ENCODE measurements at places on chromosomes 16 and 17.

GRCh38 chr17:77577491-77577890 lies 381.0 kb upstream of the TNRC6C start:
- DNase-seq, result no peak

- no peak for DNase-seq
Observed at GRCh38 chr17:32596628-32597027, 109.8 kb downstream of the CDK5R1 start.

DNA sequence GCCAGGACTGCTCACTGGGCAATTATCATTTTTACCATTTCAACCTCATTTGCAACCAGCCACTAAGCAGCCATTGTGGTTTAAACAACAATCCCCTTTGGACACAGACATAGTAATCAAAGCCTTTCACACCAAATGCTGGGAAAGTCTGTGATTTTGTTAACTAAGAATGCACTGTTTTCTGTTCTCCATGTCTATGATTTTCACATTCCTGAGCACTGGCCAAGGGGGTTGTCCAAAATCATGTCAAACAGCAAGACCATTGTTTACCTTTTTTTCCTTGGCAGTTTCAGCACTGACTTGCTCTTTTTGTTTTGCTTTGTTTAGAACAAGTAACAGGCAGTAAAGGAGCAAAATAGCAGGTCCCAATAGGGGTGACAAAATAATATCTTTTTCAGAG lies 106.3 kb upstream of the SIAH1 start:
- no peak for DNase-seq

DNA sequence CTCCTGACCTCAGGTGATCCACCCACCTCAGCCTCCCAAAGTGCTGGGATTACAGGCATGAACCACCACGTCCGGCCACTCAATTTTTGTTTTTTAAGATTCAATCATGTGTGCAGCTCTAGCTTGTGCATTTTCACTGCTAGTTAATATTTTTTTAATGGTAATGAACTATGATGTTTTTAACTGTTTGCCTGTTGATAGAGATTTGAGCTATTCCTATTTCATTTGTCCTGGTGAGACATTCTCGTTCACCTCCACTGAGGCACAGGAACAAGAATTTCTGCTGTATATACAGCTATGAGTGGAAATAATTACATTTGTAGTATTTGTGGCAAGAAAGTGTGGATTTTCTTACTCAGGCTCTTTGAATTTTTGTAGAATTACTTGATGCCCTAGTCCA lies 137.7 kb upstream of the MYOCD start:
- DNase-seq, result no peak

DNA sequence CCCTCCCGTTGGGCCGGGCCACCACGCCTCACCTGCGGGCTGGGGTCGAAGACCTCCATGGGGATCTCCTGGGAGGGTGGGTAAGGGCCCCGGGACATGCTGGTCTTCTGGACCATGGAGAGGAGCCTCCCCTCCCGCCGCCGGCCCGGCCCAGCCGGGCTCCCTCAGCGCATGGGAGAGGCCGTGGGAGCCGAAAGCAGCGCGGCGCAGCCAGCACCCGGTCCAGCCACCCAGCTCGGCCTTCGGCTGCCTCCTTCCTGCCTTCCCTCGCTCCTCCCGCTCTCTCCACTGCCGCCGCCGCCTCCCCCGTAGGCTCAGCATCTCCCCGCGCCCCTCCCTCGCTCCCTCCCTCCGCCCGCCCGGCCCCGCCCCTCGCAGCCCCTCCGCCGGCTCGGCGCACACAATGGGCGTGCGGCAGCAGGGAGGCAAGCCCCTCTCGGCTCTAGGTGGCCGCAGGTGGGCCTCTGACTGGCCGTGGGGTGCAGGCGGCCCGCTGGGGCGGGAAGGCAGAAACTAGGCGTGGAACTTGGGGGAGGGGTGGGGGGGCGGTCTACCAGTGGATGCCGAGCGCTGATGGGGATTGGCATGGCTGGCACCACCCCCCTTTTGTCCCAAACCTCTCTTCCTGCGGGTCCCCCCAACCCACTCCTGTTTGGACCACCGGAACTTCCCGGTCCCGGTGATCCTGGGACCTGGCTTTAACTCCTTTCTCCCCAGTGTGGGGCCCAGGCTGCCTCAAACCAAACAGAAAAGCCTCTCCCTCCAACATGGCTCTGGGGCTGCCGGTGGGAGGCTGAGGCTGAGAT lies at the start of gene CACNB1:
CACNB1 (minus strand) TSS at position 290 of the 806 bp plus-strand sequence; CDS start at position 116, 174 bp downstream.
- DNase-seq, result peak; percentile 40

- no peak for DNase-seq
Observed at GRCh38 chr16:69860233-69861231, 90.6 kb upstream of the CLEC18A start.

- no peak for DNase-seq
Observed at GRCh38 chr16:12588510-12588909, 215.2 kb downstream of the CPPED1 start.

DNA sequence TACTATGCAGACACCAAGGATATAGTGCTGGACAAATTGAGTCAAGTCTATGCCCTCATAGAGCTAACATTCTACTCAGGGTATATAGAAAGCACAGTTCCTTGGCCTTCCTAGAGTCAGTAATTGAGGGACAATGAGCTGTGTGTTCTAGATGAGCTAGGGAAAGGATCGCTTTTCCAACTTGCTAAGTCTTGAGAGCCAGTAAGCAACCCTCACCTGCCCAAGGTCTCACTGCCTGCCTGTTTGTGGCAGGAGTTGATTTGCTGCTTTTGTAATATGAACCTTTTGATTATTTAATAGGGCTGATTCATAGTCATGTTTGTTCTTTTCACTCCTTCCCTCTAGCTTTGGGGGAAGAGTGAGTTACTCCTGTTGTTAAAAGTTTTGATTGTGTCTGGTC lies 6.5 kb downstream of the DDX42 start:
- DNase-seq, result no peak

- no peak for DNase-seq
Observed at GRCh38 chr17:44801880-44802279, 28.2 kb downstream of the GJC1 start.

GRCh38 chr17:64063766-64064224 lies 43.4 kb upstream of the ICAM2 start:
- peak; percentile 20 for DNase-seq

GRCh38 chr17:43766413-43767052 lies 7.9 kb upstream of the SOST start:
- peak; percentile 36 for DNase-seq

DNA sequence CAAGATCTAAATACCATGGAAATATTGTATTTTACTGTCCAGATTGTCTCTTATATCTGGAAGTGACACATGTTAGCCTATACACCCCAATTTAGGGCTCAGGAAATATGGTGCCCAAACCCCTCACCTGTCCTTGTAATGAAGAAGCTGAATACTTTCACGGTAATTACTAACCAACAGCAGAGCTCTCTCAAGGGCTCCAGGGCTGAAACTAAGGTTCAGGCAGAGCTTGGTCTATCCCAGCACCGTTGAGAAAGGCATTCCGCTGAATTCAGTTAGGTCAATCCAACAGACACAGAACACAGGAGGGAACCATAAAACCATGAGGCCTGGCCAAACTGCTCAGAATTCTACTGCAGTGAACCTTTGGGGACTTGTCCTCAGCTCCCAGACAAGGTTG lies 14.9 kb downstream of the MYO18A start:
- no peak for DNase-seq

DNA sequence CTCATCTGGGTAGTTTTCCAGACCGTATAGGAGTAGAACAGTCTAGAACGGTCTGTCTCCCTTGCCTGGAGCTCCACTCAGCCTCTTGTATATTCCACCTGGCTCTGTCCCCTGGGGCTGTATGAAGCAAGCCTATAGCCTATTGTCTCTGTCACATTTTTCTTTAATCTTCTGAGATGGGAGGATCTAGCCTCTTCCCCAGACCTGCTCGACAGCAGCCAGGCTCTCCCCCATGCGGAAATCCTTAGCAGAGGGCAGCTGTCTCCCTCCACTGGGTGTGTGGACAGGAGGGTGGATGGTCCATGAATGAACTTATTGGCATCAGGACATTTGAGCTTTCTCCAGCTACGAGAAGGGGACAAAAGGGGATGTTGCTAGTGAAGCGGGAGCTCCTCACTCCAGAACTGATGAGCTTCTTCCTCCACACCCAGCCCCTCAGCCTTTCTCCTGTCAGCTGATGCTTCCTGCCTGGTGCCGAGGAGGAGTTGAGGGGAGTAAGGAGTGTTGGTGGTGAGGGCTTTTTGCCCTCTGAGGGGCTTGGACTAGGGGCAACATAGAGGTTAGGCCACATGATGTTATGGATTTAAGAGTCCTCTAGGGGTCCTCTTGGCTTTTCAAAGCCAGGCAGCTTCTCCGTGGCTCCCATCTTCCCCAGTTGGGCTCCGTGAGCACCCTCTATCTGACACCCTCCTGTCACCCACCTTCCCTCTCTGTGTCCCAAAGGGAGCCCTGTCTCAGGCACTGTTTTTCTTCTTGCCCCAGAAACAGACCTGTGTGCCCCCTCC lies 28.0 kb downstream of the ARHGAP23 start:
- DNase-seq, result no peak

GRCh38 chr17:34249061-34249460 lies 6.0 kb upstream of the CCL2 start:
- no peak for DNase-seq

DNA sequence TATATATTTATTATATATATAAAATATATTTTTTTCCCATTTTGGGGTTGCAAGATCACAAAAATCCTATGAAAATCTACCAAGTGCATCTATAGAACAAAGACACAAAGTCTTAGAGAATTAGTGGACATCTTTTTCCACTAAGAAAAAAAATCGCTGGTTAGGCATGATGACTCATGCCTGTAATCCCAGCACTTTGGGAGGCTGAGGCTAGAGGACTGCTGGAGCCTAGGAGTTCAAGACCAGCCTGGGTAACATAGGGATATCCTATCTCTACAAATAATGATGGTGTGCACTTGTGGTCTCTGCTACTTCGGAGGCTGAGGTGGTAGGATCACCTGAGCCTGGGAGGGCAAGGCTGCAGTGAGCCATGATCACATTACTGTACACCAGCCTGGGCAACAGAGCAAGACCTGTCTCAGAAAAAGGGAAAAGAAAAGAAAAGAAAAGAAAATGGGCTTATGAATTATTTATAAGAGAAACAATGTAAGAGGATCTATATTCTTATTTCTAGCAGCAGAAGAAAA lies 185.1 kb upstream of the PSMD7 start:
- no peak for DNase-seq

DNA sequence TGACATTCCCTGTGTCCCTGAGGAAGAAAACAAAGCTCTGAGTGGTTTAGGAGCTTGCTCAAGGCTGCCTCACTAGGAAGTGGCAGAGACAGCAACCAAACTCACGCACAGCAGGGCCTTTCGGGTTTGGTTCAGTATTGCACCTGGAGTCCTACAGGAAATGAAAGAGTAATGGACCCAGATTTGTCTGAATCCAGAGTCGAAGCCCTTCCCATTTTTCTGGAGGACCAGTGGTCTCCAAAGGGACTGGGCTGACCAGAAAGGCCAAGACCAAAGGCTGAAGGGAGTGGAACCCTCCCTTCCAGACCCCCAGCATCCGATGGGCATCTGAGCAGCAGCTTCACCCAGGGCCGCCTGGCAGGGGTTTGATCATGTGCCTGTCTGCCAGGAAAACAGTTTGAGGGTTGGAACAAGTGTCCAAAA lies 85.5 kb upstream of the RPL38 start:
- no peak for DNase-seq

DNA sequence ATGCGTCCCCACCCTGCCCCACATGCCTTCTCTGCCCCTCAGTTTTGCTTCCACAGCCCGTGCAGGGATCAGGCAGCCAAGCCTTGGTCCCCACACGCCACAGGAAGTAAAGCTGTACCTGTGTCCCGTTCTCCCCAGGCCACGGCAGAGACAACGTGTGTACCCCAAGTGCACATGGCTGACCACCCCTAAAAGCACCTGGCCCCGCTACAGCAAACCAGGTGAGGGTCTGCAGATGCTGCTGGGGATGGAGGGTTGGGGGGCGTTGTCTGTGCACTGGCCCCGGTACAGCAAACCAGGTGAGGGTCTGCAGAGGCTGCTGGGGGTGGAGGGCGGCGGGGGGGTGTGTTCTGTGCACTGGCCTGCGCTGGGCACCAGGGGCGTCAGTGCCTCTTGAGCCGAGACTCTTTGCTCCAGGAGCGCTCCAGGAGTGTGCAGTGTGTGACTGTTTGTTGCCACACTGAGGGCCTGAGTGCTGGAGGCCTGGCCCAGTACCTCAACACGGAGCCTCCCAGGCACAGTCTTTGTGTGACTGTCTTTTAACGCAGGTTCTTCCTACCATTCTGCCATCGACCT lies 18.8 kb downstream of the TCF25 start:
- DNase-seq, result no peak

- DNase-seq, result no peak
Observed at GRCh38 chr17:80585890-80586845, 41.5 kb downstream of the RPTOR start.

- DNase-seq, result no peak
Observed at GRCh38 chr16:7088711-7089110, 243.9 kb upstream of the RBFOX1 start.

GRCh38 chr16:2704983-2705275 lies 15.1 kb downstream of the PRSS27 start:
- no peak for DNase-seq

GRCh38 chr17:30831257-30831656 lies 509 bp upstream of the ATAD5 start:
- DNase-seq, result peak; percentile 45

DNA sequence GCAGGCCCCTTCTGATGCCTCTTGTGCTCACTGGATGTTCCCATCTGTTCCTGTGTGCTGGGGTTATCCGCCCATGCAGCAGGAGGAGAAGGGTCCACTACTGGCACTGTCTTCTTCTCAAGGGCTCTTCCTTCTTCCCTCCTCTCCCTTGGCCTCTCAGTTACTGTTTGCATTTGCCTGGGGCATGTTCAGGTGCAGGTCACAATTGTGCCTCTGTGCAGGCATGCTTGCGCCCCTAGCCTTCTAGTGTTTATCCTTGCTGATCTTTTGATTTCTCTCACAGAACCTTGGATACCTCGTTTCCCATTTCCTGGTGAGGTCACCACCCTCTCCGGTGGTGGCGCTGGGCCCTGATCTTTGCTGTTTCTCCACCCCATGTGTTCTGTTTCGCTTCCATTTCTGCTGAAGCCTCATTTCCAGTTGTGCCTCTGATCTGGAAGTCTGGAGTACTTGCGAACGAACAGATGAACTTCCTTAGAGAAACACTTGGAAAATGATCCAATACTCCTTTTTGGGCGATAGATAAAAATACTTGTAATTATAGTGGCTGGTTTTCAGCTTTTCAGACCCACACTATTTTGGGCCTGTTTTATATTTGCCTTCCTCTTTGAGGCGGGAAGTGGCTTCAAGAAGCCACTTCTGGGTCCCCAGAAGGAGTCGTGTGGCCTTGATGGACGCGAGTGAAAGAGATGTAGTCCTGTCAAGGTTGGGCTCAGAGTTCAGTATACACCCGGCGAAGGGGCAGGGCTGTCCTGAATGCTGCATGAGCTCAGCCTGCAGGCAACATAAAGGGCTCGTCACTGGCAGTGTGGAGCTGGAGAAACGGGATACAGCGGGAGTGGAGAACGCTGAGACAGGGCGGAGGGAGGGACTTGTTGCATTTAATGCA lies 312.9 kb downstream of the SNX29 start:
- no peak for DNase-seq

- DNase-seq, result no peak
Observed at GRCh38 chr17:50890675-50891516, 24.7 kb upstream of the TOB1 start.

DNA sequence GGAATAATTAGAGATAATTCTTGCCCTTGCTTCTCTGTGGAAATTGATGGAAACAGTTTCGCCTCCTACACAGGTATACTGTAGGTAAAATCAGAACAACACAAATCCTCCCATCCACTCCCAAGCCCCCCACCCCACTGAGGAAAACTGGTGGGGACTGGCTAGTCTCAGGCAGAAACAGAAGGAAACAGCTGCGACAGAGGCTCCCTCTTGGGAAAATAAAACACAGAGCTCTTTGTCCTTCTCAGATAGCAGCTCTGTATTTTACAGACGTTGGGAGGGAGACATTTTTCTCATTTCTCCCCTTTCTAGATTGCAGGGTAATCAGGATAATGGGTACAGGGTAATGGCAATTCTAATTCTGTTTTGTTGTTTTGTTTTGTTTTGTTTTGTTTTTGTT lies 1.1 kb downstream of the SLFN13 start:
- DNase-seq, result no peak
